CD4-positive, alpha-beta T cell treated with Interleukin-1 beta for 1 hour (primary cell): ENCODE measurements at places on chromosomes 1 and 21.

DNA sequence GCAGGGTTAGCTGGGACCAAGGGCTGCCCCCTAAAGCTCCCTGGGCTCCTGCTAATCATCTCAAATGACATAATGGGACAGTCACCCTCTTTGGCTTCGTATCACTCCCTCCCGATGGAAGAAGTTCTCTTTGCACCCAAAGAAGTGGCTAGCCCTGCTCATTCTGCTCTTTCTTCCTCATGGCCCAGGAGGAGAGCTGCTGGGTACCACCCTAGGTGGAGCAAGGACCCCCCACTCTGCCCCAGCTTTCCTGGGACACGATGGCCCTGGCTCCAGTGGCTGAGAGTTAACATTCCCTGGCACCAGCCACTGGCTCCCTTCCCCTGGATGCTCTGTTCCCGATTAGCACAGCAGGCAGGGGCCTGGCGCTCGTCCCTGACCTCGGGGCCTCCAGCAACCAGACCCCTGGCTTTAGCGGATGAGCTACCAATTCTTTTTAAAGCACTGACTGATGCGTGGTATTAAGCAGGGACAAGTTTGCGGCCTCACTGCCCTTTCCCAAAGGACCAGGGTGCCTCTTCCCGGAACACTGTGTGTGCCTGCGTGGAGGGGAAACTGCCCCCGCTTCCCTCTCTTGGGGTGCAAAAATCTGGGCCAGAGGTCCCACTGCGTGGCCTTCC lies 1.2 kb downstream of the MYOM3 start:
- no peak for DNase-seq

DNA sequence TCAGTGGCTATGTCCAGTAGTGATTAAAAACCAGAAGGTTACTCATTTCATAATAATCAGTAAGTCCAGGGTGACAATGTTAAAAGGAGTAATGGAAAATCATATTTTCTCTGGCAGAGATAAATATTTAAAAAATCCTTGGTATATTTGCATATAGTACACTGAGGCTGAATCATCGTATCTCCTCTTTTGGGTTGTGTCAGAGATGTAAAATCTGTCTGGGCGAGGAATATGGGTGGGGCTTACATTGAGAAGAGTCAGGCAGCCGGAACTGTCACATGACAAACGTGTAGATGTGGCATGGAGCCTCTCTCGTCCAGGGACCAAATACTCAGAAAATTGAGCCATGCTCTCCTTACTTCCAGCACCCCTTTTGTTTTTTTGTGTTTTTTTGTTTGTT lies 120.9 kb downstream of the FMN2 start:
- DNase-seq: no peak

GRCh38 chr1:106680776-106681344 lies 375.6 kb upstream of the PRMT6 start:
- DNase-seq: no peak

DNA sequence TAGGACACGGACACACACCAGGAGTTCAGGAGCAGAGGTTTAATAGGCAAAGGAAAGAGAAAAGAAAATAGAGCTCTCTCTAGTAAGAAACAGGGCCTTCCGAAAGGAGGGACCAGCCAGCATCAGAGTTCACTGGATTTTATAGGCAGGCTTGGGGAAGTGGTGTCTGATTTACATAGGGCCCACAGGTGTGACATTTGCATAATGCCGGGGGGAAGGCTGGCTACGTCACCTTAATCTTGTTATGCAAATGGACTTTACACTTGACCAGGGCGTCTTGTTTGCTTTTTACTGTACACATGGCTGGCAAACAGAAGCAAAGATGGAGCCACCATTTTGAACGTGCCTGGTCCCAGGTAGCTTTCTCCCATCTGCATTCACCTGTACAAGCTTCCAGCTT lies at the start of gene OR14A16:
TSS of gene OR14A16 (minus strand) at position 97 of the 400 bp plus-strand sequence. CDS start 8,390 bp downstream, outside the sequence.
- no peak for DNase-seq
